ENCODE measurements at places on chromosomes 1 and 21. TPM values are rescaled to one million over a fixed set of nuclear protein-coding genes. Genes with fewer than 3 reads are reported as not detected.

Gene THEM5
- total RNA-seq = not detected

DNA sequence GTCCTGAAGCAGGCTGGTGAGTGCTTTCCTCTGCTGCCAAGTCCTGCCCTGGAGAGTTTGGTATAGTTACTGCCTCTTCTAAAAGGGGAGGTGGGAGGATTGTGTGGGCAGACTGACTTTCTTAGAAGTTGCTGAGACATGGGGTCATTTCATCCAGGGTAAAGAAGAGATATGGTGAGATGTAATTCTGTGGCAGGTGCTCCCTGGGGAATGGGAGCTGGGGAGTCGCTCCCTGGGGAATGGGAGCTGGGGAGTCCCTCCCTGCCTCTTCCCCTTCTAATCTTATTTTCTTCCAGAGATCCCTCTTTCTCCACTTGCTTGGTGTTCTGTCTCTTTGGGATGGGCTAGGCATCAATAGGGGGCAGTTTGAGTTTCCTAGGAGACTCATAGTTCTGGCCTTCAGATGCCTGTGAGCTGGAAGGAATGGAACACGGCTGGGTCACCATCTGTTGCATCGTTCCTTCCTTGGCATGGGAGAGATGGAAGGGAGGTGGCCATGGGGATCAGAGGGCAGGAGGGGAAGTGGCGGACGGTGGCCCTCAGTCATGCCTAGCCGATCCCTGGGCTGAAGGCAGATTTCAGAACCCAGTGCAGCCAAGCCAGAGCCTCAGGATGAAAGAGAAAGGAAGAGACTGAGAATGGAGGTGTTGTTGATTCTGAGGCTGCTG, 59.0 kb downstream of the NFASC start:
- no peak for DNase-seq

Gene DYRK3
- total RNA-seq = 8.7 TPM

DNA sequence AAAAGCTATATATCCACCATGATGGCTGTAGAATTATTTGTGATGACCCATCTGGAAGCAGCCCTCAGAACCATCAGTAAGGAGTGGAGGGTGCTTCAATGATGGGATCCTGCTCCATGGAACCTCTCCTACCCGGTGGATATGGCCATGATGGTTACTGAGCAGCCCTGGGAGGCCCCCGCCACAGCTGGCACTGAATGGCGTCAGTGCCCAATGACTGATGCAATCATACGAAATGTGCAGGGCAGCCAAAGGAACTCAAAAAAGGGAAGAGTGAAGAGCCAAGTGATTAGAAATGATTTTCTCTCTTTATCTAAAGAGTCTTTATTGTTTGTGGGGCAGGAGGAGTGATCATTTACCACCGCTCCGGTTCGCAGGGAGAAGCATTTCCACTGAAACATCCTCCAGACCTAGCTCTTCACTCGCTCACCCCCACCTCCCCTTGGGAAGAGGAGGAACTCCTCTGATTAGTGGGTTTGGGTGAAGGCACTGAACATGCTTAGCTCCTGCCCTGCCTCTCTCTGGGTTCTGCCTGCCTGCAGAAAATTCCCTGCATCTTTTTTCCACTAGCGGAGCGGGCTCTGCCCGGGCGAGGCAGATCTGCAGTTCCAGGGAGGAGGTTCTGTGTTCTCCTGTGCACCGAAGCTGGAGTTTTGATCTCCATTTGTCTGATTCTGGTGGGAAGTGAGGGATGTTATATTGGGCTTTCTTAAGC, 260.3 kb downstream of the GRIK3 start:
- DNase-seq = no peak

Gene SPATC1L
- total RNA-seq = 2.6 TPM

DNA sequence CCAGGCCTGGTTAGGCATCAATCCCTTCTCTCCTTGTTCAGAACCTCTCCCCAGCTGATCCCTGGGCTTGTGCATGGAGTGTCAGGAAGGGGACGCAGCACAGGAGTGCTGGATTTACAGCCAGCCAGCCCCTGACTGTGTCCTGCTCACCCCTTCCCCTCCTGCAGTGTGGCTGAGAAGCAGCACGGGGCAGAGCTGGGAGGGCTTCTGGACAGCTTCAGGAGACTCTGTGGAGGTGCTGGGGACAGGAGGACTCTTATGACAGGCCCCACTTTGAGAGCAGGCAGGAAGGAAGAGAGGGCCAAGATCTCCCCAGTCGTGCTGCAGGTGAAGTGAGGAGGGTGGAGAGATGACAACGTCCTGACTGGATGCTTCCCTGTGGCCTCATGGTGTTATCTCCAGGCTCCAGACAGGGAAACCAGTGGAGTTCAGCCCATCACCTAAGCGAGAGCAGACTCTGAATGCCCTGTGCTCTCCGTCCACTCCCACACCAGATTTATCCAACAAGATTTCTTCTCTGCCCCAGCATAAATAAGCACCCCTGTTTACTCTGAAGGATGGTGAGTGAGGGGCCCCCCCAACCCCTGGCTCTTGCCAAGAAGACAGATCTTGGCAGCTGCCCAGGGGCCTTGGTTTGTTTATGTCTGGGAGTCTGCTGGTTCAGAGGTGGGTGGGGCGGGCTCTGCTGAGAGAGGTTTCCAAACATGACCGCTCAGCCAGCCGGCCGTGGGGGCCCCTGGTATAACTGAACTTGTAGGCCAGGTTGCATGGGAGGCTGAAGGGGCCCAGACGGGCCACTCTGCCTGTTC, 21.3 kb downstream of the TMCC2 start:
- DNase-seq = no peak

- DNase-seq = peak; percentile 75
Measured at GRCh38 chr1:21324368-21325141, 34.3 kb upstream of the ECE1 start.

DNA sequence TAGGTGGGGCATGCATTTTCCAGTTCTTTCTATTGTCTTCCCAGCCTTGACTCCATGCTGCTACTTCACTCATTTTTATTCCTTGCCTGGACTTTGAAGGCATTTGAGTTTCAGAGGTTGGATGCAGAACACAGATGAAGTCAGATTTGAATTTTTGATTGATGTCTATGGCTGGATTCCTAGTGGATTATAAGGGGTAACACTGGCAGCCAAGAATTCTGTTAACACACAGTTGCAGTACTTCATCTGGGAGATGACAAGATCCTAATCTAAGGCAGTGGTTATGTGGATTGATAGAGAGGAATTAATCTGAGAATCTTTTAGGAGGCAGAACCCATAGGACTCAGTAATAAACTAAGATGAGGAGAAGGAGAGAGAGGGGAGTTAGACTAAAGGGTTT, 439.0 kb upstream of the USP24 start:
- DNase-seq = no peak

DNA sequence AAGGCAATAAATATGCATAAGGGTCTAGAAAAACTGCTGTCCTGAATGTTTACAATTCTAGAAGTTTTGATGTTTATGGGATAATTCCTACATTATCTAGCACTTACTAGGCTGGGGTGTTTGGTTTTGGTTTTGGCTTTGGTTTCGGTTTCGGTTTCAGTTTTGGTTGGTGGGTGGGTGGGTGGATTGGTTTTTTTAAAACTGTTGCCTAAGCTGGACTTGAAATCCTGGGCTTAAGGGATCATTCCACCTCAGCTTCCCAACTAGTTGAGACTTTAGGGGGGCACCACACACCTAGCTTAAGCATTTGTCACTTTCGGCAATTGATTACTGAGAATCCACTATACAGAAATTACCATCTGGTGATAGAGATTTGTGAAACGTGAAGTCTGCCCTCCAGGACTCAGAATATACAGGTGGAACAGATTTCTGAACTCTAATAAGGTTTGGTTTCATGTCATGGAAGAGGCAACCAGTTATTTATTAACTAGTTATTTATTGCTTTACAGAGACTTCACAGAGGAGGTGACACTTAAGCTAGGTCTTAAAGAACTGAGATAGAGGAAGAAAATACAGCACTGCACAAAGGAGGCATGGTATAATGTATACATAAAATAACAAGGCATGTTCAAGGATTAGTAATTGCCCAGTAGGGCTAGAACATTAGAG, 69.6 kb downstream of the PIK3R3 start:
- DNase-seq = peak; percentile 48

- no peak for DNase-seq
Measured at GRCh38 chr1:184822267-184822666, 67.6 kb upstream of the EDEM3 start.

GRCh38 chr1:28887835-28888682, 26.3 kb upstream of the EPB41 start:
- no peak for DNase-seq

DNA sequence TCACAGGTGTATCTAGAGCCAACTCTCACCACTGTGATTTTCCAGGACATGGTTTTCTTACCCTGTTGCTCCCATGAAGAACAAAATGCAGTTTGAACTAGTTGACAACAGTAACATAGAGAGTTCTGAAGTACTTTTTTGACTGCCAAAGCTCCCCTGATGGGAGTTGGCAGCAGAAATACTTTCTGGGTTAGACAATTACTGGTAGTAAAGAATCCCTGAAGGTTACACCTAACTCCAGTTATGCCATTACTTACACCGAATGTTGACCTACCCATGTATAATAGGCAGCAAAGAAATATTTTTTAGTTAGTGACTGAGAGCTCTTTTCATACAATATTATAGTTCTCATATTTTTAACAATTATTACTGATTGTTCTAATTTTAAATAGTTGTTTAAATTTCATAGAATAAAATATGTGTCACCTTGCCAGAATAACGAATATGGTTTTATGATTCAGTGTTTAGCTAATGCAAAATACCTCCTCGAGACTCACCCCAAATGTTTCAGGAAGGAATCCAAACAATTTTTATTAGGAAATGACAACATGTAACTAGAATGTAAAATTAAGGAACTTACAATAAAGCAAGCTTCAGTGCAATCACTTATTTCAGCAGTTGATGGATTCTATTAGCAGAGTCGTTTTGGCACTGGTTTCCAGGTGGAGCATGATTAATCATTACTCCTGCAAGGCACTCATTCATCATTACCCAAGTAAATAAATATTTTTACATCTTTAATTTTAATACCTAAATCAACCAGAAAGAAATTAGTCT, 237.6 kb downstream of the MRPL39 start:
- DNase-seq = no peak

Gene PTGS2
- 32.4 TPM for total RNA-seq

GRCh38 chr1:231817801-231818200, 191.2 kb downstream of the DISC1 start:
- no peak for DNase-seq

DNA sequence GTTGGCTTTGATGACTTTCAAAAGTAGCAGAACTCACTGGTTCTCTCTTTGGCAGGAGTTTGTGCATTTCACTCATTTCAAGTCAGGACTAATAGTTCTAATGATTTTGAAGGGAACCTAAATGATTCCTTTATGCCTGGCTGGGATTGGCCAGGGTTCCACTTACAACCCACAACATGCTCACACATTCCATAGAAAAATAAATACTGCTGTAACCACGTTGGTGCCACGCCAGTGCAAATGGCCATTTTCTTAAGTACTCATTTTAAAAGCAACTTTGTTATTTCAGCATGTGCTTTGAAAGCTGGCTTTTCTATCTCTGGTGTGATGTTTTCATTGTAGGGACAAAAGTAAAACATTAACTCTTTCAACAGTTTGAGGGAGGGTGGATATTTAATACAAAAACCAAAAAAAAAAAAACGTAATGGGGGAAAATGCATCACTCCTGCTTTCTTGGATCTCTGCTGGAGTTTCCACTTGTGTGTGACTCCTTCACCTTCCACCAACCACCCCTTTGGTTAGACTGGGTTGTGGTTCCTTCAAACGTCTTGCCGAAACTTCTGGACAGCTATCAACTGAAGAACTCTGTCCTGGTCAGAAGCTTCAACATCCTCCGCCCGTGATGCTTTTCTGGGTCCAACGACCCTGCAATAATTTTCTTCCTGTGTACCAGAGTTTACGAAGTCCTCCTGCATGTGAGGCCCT, 300.4 kb upstream of the RUNX1 start:
- DNase-seq = no peak

- no peak for DNase-seq
Measured at GRCh38 chr21:38202811-38203210, 54.0 kb upstream of the KCNJ15 start.

Gene ETV3L
- total RNA-seq = not detected

Gene ZMYND12
- 1.4 TPM for total RNA-seq
